Ecto neural progenitor cell (in vitro differentiated cells): ENCODE measurements at places on chromosomes 1 and 21.

DNA sequence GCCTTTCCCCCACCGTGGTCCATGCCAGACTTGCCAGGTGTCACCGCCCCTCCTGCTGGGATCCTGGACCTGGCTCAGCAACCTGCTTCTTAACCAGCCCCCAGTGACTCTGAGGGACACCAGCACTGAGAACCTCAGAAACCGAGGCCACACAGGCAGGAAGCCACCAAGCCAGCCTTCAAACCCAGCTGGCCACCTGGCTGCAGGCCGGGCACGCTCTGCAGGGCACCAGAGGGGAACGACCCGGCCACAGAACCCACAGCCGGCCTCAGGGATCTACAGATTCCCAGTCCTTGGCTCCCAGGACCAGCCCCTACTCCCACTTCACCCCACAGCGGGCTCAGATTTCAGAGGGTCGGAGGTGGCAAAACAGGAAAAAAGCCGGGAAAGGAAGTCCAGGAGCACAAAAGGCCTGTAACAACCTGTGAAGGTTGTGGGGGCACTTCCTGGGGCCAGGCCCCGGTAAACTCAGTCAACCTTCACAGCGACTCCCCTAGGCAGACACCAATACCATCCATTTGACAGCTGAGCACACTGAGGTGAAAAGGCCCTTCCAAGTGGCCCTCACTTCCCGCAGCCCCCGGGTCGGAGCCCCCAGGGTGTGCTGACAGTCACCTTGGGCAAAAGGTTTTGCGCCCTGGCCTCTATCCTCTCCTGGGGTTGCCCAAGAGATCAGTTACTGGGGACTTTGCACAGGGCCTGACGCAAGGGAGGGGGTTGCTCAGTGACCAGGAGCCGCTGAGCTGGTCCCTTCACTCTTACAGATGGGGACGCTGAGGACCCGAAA, 14.1 kb downstream of the RUNX3 start:
- DNase-seq: no peak

GRCh38 chr21:41139275-41139674, 28.7 kb upstream of the BACE2 start:
- no peak for DNase-seq

- DNase-seq: no peak
These were observed 433.1 kb downstream of the NPHP4 start for GRCh38 chr1:5559078-5559477.

- DNase-seq: no peak
These were observed 87.4 kb upstream of the C1orf21 start for GRCh38 chr1:184299406-184299790.

DNA sequence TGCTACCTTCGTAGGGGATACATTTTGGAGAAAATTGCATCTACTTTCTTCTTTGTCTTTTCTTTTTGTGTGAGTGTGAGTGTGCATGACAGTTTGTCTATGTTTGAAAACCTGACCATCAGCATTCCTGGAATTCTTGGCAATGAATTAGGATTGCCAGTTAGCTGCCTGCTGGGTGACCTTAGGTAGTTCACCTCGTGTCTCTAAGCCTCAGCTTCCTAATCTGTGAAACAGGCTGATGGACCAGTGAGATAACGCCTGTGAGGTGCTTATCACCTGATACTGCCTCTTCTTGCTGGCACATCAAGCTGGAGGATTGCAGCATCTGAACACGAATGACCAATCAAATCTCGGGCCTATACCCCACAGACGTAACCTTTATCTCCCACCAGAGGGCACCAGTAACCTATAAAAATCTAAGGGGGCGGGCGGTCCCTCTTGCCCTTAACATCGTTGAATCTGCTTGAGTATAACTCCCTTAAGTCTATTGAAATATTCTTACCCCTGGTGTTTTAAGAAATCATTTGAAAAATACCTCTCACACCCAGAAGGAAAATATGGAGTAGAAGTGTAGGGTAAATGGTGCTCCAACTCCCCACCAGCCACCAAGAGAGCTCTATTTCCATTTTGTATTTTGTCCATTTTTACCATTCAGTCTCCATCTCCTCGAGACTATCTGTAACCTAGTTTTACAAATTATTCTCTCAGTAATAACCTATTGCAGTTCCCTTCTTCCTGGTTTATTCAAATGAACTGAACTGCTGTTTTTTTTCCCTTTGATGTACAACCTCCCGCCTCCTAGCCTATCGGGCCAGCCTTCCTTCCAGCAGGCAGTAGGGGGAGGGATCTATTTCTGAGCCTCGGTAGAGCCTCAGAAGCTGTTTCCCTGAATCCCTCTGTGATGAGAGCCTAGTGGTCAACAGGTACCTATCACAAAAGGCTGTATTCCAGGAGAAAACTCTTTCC, 49.7 kb downstream of the MDM4 start:
- DNase-seq: peak; percentile 70

DNA sequence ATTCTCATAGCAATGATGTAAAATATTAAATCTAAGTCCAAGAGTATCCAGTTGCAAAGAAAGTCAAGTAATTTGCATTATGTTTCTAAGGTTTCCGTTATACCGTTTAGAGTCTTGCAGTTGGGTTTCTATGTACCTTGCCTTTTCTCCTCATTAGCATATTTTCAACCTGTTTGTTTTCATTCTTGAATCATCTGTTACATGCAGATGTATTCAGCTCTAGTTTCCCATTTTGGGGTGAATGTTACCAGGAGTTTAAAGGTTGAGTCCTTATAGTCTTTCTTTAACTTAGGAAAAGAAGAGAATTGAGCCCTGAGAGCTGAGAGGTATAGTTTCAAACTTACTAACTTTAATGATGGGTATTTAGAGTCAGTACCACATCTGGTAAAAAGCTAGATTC, 139.9 kb downstream of the NFIA start:
- DNase-seq: no peak

DNA sequence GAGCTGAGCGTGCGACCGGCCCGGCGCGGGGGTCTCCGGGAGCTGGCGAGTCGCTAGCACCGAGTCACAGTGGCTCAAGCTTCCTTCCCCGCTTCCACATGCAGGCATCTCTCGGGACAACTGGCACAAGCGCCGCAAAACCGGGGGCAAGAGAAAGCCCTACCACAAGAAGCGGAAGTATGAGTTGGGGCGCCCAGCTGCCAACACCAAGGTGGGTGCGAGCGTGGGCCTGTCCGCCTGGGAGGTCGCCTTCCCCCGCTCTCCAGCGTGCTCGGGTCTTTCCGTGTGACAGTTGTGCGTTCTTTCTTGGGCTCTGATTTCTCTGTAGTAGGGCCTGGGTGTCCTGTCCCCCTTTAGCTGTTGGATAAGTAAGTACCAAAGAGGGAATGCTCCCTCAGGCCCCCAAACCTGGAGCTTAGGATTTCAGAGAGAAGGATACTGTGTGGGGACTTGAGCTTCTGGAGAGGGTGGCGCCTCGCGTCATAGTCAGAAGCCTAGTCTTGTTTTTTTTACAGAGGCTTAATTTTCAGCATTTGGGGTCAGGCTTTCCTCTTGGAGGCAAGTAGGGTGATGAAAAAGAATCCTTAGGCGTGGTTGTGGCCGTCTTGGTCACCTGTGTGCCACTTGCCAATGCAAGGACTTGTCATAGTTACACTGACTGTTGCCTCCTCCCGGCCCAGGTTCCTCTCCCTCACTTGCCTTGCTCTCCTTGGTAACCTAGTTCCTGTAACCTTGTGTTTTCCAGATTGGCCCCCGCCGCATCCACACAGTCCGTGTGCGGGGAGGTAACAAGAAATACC, 790 bp downstream of the RPS8 start:
- no peak for DNase-seq

DNA sequence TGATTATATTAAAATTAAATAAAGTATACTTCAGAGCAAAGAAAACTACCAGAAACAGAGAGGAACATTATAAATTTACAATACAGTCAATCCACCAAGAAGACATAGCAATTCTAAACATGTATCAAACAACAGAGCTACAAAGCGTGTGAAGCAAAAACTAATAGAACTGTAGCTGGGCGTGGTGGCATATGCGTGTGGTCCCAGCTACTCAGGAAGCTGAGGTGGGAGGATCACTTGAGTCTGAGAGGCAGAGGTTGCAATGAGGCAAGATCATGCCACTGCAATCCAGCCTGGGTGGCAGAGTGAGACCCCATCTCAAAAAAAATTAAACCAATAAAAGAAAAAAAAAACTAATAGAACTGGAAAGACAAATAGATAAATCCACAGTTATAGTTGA, 12.3 kb downstream of the CCDC185 start:
- DNase-seq: no peak

- DNase-seq: no peak
These were observed 17.7 kb upstream of the NTPCR start for GRCh38 chr1:232932486-232933425.
